Adrenal gland (tissue), 19 donors: ENCODE measurements at places on chromosomes 7 and 10. TPM values are rescaled to one million over a fixed set of nuclear protein-coding genes. Genes with fewer than 3 reads are reported as not detected.

DNA sequence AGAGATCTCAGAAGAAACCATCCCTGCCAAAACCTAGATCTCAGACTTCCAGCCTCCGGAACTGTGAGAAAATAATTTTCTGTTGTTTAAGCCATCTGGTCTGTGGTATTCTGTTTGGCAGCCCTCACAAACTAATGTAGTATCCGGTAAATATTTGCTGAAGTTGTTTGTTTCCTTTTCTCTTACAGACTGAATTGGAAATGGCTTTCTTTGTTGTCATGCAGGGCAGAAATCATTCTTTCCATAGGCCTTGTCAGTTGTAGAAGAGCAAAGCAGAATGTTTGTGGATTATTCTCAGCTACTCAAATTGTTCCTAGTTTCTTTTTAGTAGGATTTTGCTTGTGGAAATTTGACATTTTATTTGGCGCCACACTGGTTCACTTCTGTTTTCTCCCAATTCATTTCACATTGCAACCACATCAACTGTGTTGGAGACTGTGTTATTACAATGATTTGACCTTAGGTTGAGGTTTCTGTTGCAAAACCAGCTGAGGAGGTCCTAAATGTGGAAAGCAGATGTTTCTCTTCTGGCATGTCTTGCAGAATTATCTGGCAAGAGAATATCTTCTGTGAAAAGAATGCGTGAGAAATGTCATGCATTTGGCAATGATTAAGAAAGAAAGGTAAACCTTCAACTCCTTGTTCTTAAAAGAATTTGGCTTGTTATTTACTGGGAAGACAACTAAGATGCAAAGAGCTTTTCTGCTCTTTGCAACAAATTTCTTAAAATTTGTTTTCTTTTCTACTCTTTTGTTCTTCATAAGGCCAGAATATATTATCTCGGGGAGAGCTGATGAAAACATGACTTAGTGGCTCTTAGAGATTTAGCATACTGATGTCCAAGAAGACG lies 25.8 kb downstream of the ACTA2 start:
- DNase-seq = peak; percentile 25
- no peaks in the 10 kb centered on the region for H3K36me3 ChIP-seq
- H3K4me1 ChIP-seq = peaks cover 7% of the 10 kb centered on the region
- no peak overlapping the region for H3K4me3 ChIP-seq

DNA sequence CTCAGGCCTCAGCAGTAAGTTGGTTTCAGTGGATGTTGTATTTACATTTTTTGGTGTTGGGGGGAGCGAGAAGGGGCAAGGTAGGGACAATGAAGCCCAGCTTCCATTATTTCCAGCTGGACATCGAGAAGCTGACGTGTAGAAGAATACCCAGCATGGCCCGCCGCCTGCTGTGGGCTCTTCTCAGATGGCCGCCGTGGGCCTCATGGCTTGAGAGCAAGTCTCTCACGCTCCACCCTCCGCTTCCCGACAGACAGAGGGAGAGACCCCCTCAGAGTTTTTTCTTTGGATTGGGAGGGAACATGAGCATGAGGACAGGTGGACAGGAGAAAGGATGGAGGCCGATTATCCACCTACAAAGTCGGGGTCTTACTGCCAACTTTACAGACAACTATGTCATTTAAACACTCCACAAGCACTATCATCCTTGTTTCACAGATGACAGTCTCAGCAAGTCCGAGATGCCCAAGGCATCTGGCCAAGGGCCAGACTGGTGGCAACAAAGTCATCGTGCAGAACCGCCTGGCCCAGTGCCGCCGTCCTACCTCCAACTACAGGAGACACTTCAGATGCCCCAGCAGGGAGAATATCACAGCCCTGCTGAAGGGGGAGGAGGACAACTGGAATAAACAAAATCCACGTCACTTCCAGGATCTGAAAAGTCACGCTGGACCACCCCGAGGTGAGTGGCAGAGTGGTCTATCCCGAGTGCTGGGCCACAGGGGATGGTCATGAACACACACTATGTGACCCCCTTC lies 195.9 kb downstream of the DIP2C start:
- H3K36me3 ChIP-seq = no peaks in the 10 kb centered on the region
- H3K4me3 ChIP-seq = no peak overlapping the region
- DNase-seq = no peak
- peaks cover 15% of the 10 kb centered on the region for H3K4me1 ChIP-seq

- peaks cover 15% of the 10 kb centered on the region for H3K27me3 ChIP-seq
- no peaks in the 10 kb centered on the region for H3K4me1 ChIP-seq
- H3K4me3 ChIP-seq = no peak overlapping the region
- no peak overlapping the region for H3K27ac ChIP-seq
These were observed 18.0 kb upstream of the FBXW4 start for GRCh38 chr10:101712997-101713396.

GRCh38 chr10:122184254-122184653 lies 86.8 kb upstream of the BTBD16 start:
- H3K27ac ChIP-seq = no peak overlapping the region
- H3K36me3 ChIP-seq = no peaks in the 10 kb centered on the region
- peaks cover 8% of the 10 kb centered on the region for H3K4me1 ChIP-seq
- DNase-seq = no peak
- H3K4me3 ChIP-seq = no peak overlapping the region

Gene SERPINE1
- 7.0 TPM for total RNA-seq

DNA sequence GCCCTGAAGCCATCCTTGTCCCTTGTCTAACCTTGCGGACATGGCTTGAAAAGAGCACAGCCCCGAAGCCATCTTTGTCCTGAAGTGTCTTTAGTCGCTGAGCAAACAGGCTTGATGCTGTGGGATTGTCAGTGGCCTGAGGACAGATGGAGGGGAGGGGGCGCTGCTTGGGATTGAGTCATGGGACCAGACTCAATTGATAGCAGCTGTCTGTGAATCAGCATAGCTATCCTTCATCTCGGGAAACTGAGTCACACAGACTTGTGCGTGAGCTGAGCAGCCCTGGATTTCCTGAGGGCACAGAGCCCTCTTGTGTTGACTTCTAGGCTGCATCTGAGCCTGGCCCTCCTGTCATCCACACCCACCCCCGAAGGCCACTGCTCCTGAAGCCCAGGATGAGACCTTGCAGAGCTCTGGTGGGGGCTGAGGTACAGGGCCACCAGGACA lies 14.4 kb downstream of the MYO1G start:
- peaks cover 12% of the 10 kb centered on the region for H3K4me1 ChIP-seq
- H3K36me3 ChIP-seq = no peaks in the 10 kb centered on the region
- no peak overlapping the region for H3K27ac ChIP-seq
- DNase-seq = no peak

Gene TMEM213
- not detected for total RNA-seq

Gene SGCE
- total RNA-seq = 196 TPM

Gene PON3
- total RNA-seq = 1.7 TPM

- DNase-seq = no peak
- no peaks in the 10 kb centered on the region for H3K27me3 ChIP-seq
- no peaks in the 10 kb centered on the region for H3K36me3 ChIP-seq
- no peaks in the 10 kb centered on the region for H3K4me1 ChIP-seq
- no peak overlapping the region for H3K27ac ChIP-seq
These were observed 11.1 kb upstream of the GIMAP7 start for GRCh38 chr7:150503581-150503980.

DNA sequence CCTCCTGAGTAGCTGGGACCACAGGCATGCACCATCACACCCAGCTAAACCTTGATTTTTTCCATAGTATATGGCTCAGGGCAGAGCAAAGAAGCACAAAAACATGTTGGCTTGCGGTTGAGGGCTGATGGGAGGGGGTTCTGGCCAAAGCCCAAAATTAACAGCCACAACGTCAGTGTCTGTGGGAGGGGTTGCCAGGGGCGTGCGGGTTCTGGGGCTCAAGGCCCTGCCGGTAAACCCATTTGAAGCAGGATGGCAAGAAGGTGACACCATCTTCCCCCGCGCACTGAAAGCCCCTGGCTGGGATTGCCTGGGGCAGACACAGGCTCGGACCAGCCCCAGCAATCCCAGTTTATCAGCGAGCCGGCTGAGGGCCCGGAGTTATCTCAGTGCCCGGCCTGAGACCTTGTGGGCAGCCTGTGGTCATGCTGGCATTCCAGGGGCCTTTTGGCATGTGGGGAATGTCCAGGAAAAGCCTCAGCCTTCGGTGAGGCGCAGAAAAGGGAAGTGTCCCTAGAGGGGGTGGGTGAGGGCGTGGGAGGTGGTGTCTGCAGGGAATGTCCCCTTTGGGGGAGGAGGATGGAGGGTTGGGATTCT lies 167.7 kb upstream of the TNRC18 start:
- no peaks in the 10 kb centered on the region for H3K36me3 ChIP-seq
- H3K27me3 ChIP-seq = no peaks in the 10 kb centered on the region
- H3K27ac ChIP-seq = peak overlapping the region; percentile 71
- DNase-seq = peak; percentile 76

- no peaks in the 10 kb centered on the region for H3K4me1 ChIP-seq
- no peak overlapping the region for H3K4me3 ChIP-seq
- no peak overlapping the region for H3K27ac ChIP-seq
- H3K27me3 ChIP-seq = no peaks in the 10 kb centered on the region
- no peak for DNase-seq
These were observed 36.7 kb downstream of the GBX1 start for GRCh38 chr7:151130741-151131157.

GRCh38 chr10:76881477-76882220 lies 756.0 kb downstream of the KCNMA1 start:
- no peaks in the 10 kb centered on the region for H3K4me1 ChIP-seq
- no peak overlapping the region for H3K27ac ChIP-seq
- no peaks in the 10 kb centered on the region for H3K27me3 ChIP-seq
- no peaks in the 10 kb centered on the region for H3K36me3 ChIP-seq
- DNase-seq = no peak

DNA sequence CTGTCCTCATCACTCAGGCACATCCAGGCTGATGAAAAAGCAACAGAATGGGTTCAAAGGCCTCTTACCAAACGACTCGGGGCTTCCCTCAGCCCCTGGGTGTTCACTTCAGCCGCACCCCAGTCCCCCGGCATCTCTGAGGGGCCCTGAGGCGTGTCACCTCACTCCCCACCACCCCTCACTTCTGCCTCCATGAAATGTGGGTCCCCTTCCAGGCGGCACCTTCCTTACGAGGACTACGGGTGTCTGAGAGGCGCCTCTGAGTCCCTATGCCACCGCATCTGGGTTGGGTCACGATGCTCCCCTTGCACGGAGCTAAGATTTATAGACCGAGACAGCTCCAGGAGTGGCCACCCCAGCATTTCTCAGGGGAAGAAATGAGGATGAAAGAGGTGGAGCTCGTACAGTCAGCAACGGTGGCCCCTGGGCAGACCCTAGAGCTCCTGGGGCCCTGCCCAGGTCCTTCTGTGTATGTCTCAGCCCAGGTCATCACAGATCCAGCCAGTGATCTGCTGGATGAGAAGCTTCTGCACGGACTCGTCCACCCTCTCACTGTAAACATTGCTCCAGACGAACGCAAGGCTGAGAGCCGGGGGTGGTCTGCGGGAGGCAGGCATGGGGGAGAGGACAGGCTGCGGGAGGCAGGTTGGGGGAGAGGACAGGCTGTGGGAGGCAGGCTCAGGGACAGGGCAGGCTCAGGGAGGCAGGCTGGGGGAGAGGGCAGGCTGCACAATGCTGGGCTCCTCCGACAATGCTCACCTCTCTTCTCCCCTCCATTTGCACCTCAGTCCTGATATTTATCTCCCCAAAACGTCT lies 408.2 kb downstream of the DNAJB6 start:
- no peaks in the 10 kb centered on the region for H3K4me1 ChIP-seq
- DNase-seq = no peak
- peaks cover 4% of the 10 kb centered on the region for H3K27me3 ChIP-seq
- no peak overlapping the region for H3K4me3 ChIP-seq
- H3K27ac ChIP-seq = no peak overlapping the region

Gene KAT6B
- 50.2 TPM for total RNA-seq

DNA sequence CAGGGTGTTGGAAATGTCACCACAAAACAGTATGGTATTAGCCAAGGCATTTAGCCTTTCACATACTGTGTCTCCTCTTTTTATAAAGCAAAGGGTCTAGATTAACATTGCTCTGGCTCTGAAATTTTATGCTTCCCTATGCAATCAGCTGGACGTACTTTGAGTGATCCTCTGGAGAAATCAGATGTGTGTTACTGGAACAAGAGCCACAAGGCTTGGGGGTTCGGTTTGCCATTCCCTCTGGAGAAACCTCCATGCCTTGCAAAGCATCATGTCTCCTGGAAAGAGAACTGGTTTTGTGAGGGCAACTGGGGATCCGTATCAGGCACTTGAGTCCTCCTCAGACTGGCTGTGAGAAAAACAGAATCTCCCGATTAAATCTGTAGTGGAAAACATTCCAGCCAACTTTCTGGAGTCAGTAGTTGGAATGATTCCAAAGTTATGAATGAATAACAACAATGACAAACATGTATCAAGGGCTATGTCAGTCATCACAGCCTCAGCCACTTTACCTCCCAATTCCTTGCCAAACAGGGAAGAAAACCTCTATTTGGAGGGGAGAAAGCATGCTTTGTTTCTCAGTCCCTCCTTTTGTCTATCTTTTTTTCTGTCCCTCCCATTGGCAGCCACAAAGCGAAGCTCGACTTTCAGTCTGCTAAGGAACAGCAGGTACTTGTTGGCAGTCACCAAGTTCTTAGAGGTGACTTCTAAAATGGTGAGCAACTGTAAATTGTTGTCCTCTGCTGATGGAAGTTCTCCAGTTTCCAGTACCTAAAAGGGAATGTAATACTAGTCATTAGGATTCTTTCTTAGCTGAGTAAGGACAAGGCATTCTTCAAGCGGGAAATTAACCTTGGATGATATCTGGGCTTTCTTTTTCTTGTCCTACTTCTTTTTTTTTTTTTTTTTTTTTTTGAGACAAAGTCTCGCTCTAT lies 864.8 kb upstream of the AUTS2 start:
- H3K36me3 ChIP-seq = no peaks in the 10 kb centered on the region
- H3K4me1 ChIP-seq = no peaks in the 10 kb centered on the region
- no peak for DNase-seq

Gene AGAP3
- total RNA-seq = 17.2 TPM

Gene GLCCI1
- 5.6 TPM for total RNA-seq

DNA sequence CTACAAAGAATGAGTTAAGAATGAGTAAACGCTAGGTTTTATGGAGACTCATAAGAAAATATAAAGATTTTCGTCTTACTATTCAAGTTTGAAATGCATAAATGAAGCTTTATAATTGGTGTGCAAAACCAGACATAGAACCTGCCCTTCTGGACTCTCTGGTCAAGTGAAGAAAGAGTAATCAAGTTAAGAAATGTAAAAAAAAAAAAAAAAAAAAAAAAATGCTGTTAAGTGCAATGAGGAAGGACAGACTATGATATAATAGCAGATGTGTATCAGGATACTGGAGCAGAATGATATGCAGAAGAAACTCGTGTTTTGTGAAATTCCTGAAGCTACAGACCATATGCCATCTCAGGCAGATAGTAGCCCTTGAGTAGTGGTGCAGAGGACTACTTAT lies 5.6 kb downstream of the PCGF5 start:
- no peak overlapping the region for H3K4me3 ChIP-seq
- peaks cover 8% of the 10 kb centered on the region for H3K4me1 ChIP-seq
- peaks cover 8% of the 10 kb centered on the region for H3K36me3 ChIP-seq
- H3K27me3 ChIP-seq = no peaks in the 10 kb centered on the region

Gene GLI3
- total RNA-seq = 4.7 TPM
